Dorsolateral prefrontal cortex (tissue), 122 donors: ENCODE measurements at places on chromosomes 5 and 9.

DNA sequence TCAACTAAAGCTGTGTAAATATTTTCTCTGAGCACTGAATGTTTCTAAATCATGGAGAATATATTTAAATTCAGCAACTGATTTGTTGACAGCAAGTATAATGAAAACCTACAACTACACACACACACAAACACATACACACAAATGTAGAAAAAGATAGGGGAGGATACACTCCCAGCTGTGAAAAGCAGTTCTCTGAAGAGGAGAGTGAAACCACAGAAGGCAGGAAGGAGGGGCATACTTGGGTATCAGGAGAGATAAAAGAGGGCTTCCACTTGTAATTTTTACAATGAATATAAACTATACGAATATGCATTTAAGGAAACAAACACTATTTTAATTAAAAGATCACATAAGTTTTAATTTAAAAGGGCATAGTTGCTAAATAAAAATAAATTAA is 227.8 kb upstream of the SLC24A2 start:
- no peak for DNase-seq

GRCh38 chr5:108257996-108258395 is 123.9 kb downstream of the FBXL17 start:
- DNase-seq = no peak

- DNase-seq = no peak
Observed at GRCh38 chr5:8491254-8491653, 622.3 kb downstream of the MTRR start.

- DNase-seq = no peak
Observed at GRCh38 chr5:16933337-16933736, 2.8 kb downstream of the MYO10 start.

DNA sequence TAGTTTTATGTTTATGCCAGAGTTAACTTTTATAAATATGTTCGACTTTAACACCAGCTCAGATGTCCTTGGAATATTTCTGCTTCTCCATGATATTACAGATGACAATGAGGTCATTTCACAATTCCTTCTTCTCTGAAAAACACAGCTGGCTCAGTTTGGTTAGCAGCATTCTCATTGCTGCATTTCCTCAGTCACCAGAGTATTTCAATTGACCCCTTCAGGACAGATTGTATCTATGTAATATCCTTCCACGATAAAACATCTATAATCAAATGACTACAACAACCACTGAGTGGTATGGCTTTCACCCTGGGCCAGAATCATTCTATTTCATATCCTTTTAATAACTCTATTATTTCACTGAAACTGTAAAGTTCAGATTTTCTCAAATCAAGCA is 148.7 kb downstream of the OXCT1 start:
- DNase-seq = no peak

GRCh38 chr5:13403351-13403750 is 541.1 kb downstream of the DNAH5 start:
- DNase-seq = no peak

- no peak for DNase-seq
Observed at GRCh38 chr5:149638136-149638535, 56.8 kb downstream of the ARHGEF37 start.
